ENCODE measurements at places on chromosomes 7 and 10.

DNA sequence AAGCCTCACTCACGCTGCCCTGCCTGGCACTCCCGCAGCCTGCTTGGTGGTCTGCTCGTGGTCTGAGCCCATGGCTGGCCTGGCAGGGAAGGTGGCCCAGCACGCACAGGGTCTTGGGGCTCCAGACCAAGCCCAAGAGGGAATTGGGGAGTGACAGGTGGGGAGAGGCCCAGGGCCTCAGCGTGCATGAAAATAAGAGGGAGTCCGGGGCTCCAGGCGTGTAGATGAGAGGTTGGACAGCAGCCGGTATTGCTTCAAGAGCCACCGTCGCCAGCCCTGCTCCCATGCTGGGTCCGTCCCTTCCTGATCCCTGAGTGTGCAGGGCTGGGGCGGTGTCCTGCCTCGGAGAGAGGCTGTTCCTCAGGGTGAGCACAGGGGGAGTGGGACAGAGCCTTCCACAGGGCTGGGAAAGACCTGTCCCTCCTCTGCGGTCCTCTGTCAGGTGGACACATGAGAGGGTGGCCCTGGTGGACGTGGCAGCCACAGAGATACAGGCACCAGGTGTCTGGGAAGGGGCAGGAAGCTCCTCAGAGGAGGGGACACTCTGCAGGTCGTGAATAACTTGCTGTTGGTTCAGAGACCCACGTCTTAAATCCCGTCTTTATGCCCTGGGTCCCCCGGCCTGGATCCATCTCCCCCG is 113.1 kb downstream of the INPP5A start:
- no peak for DNase-seq

GRCh38 chr7:12244129-12244528 is 33.0 kb downstream of the TMEM106B start:
- DNase-seq = peak; percentile 16

DNA sequence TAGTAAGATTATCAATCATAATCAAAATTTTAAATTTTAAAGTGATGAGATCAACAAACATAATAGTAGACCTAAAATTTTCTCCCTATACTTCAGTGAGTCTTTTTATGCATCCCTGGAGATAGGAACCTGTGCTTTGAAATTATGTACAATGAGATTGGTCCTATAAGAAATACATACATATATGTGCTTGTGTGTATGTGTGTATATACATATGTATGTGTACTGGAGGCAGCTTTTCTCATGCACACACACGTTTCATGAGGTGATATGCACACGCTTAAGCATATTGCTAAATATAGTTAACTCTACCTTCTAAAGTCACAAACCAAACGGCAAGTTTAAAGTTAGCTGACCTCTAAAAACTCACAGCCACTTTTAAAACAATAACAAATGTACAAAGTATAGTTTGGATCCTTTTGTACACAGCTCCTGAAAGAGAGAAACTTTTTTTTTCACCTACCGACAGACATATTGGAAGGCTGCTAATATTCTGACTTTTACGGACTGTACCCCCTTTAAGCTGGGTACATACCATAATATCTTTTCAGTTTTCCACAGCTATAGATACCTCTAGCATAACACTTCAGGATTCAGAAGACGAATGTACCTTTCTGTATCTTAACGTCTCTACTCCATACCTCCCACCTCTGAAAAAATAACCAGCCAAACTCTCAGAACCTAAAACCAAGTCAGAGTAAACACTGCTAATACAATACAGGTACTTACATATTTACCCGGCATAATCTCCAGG is 3.3 kb downstream of the ITGB1 start:
- peak; percentile 66 for DNase-seq

- no peak for DNase-seq
Measured at GRCh38 chr10:89980166-89980565, 278.8 kb downstream of the KIF20B start.

DNA sequence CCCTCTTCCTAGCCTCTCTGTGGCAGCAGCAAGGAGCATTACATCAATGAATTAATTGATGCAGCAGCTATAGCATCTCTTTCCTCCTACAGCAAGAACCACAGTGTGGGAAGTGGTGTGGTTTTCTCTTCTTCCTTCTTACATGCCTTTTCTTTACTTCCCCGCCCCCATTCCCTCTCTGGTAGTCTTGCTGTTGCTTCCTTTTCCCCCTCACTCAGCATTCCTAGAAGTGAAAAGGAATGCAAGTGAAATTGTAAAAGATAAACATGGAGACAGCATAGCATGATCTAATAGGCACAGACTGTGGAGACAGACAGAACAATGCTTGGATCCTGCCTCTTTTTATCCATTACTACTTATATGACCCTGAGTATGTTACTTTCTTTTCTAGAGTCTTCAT is 370.5 kb upstream of the BMPER start:
- no peak for DNase-seq
